ENCODE measurements at places on chromosomes 13 and 19.

- no peak for DNase-seq
Observed at GRCh38 chr13:78326633-78327032, 276.7 kb downstream of the POU4F1 start.

GRCh38 chr19:44512326-44513298 lies 12.3 kb upstream of the ZNF180 start:
- DNase-seq: peak; percentile 33

DNA sequence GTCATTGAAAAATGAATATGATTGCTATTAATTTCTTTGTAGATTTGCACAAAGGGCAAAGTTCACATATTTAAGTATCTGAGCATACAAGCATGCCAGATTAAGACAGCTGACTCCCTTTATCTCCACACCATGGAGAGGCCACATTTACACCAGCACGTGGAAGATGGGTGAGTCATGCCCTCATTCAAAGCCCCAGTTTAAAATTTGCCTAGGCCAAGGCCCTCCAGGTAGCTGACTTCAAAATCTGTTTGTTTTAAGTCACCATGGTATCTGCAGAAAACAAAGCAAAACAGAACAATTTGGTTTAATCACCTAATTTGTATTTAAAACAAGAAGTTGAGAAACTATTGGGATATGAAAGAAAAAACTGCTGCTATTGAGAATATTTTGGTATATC lies 109.2 kb downstream of the ESD start:
- DNase-seq: peak; percentile 1

GRCh38 chr13:112171570-112171965 lies 104.6 kb downstream of the SOX1 start:
- no peak for DNase-seq

DNA sequence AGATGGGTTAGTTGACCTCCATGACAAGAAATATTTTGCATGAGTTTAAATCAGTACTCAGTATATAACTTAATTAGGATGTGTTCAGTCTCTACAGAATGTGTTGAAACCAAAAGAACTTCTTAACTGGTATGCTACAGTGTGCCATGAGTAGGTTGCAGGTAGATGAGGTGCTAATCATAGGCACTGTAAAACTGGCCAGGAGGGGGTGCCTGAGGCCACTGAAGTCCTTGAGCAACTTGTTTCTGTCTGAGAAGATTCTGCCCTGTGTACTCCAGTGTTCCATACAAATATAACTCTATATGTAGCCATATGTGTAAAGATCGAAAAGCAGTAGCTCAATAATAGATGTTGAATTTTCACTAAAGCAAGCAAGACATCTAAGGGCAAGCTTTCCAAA lies 549.2 kb upstream of the KLF12 start:
- DNase-seq: no peak

GRCh38 chr13:95185851-95186250 lies 115.4 kb downstream of the ABCC4 start:
- DNase-seq: no peak

GRCh38 chr13:37601648-37602440 lies 3.3 kb upstream of the POSTN start:
- no peak for DNase-seq

GRCh38 chr19:38411041-38411712 lies 8.3 kb downstream of the FAM98C start:
- DNase-seq: no peak

DNA sequence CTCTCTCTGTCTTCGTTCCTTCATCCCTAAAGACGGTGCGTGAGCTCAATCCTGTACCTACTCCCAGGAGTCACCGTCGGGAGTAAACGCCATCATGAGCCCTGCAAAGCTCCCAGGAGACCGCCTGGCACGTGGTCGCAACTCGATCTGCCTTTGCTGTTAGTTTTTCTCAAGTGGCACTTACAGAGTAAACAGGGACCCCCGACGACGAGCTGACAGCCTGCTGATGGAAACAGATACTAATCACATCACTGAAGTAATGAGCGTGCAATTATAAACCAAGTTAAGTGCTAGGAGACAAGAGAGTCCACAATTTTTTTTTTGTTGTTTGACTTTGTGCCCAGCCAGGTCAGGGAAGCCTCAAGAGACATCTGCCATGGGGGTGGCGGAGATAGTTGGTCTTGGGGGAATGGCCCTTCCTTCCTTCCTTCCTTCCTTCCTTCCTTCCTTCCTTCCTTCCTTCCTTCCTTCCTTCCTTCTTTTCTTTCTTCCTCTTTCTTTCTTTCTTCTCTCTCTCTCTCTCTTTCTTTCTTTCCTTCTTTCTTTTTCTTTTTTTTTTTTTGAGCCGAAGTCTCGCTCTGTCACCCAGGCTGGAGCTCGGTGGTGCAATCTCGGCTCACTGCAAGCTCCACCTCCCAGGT lies 23.6 kb downstream of the CACNG6 start:
- DNase-seq: no peak

- DNase-seq: no peak
Observed at GRCh38 chr13:47908197-47908902, 92.7 kb downstream of the SUCLA2 start.
